Anterior cingulate cortex (tissue), 58 donors: ENCODE measurements at places on chromosomes 2 and 18.

GRCh38 chr2:73291093-73291460, 2.3 kb downstream of the EGR4 start:
- no peak for DNase-seq

GRCh38 chr2:60551240-60552077, 2.0 kb downstream of the BCL11A start:
- DNase-seq: no peak

DNA sequence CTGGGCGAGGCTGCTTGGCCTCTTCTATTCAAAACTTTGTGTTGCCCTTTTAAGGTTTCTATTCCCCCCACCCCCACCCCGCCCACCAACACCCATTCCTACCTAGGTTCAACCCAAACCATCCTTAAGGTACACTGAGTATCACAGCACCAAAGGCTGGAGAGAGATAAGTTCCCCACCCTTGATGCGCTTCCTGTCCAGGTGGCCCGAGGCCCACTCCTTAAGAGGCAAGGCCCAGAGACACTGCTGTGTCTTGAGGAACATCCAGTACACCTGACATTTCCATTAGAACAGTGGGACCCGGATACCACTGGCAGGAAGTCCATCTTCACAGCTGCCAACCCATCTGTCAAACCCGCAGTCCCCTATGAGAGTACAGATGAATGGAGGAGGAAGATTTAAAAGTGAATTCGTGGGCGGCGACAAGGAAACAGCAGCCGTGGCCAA, 277 bp upstream of the INPP1 start:
- DNase-seq: no peak

- DNase-seq: no peak
These were observed 40.1 kb downstream of the MRPL35 start for GRCh38 chr2:86239326-86239725.

- no peak for DNase-seq
These were observed 67.8 kb upstream of the MAP4K3 start for GRCh38 chr2:39504790-39505335.

- no peak for DNase-seq
These were observed 3.5 kb upstream of the NEUROD1 start for GRCh38 chr2:181683518-181684453.

DNA sequence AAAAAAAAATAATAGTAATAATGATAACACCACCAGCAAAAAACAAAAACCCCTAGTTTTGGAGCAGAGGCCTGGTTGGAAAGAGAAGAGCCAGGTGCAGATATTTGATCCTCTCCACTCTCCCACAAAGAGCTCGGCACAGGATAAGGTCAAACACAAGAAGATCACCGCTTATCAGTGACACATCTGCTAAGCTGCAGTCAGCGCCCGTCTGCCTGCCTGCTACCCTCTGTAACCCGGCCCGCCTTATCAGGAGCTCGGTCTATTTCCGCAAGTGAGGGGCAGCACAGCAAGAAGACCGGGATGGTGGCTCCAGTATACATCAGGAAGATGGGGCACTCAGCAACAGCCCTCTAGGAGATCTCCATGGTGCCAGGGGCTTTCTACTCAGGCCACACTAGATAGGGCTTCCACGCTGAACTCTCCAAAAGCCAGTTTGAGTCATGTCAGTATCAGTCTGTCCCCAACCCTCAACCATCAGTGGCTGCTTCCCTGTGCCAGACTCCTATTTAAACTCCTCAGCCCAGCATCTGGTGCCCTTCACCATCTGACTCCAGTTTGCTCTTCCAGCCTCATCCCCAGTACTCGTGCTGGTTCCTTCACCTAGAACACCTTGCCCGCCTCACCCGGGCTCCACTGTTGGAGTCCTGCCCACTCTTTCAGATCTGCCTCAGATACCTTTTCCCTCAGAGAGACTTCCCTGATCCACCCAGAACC, 67.3 kb upstream of the PPP1CB start:
- DNase-seq: no peak

GRCh38 chr2:55951533-55951932, 28.0 kb upstream of the EFEMP1 start:
- no peak for DNase-seq

- DNase-seq: no peak
These were observed 143.2 kb downstream of the TMEFF2 start for GRCh38 chr2:192051533-192051932.

- no peak for DNase-seq
These were observed 187.3 kb downstream of the FAM210A start for GRCh38 chr18:13539050-13539449.

DNA sequence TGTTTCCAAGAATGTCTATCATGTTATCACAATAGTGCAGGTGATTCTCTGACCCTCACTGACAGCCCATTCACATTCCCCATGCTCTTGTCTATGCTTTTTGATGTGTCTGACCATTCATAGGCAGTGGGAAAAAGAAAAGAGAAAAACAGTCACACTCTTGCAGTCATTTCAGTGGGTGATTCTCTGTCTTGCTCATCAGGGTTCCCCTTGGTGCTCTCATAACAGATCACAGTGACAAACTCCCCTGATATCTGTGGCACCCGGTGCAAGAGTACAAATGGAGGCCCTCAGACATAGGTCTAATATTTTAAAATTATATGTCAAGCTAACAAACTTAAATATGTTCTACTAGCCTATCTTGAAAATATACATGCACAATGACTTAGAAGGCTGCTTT, 72.7 kb upstream of the PPP1CB start:
- DNase-seq: no peak

GRCh38 chr2:8216397-8216796, 465.5 kb upstream of the ID2 start:
- no peak for DNase-seq

DNA sequence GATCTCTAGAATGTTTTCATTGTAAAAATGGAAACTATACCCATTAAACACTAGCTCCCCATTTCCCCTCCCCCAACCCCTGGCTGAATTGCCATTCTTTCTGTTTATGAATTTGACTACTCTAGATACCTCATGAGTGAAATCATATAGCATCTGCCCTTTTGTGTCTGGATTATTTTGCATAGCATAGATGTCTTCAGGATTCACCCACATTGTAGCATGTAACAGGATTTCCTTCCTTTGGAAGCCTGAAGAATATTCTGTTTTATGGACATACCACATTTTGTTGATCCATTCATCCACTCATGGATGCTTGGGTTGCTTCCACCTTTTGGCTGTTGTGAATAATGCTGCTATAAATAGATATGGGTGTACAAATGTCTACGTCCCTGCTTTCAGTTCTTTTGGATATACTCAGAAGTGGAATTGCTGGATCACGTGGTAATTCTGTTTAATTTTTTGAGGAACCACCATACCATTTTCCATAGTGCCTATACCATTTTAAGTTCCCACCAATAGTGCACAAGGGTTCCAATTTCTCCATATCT, 7.7 kb upstream of the ASB1 start:
- DNase-seq: no peak

- no peak for DNase-seq
These were observed 28.8 kb downstream of the CCDC93 start for GRCh38 chr2:117985092-117985491.

DNA sequence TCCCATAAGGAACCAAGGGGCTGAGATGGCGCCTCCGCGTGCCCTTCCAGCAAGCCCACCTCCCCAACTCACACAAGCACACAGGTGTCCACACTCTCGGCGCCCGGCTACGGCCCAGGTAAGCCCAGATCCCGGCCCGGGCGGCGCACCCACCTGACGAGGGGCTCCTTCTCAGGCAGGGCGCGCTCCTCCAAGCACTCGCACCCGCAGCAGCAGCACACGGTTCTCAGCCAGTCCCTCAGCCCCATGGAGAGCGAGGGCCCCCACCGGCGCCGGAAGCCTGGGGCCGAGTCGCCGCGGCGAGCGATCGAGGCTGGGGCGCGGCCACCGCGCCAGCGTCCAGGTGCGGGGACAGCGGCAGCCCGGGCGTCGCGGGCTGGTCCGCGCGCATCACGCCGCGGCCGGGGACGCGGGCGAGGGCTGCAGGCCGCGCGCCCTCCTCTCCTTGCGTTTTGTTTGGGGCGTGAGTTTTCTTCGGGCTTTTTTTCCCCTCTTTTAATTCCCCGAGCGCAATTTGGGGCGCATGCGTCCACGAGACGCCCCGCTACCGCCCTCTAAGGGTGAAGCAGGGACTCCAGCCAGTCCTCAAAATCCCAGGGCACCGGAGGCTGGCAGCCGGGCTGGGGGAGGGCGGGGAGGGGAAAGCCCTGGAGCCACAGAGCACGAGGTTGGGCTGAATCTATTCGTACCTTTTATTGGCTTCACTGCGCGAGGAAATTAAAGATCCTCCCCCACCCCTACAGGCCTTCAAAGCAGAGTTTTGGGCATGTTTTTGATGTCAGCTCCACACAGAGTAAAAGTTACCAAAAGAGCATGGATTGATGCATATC, at the start of gene MREG:
TSS of gene MREG (minus strand) at position 472 of the 830 bp plus-strand sequence. CDS start at position 248, 224 bp downstream.
- DNase-seq: peak; percentile 43

DNA sequence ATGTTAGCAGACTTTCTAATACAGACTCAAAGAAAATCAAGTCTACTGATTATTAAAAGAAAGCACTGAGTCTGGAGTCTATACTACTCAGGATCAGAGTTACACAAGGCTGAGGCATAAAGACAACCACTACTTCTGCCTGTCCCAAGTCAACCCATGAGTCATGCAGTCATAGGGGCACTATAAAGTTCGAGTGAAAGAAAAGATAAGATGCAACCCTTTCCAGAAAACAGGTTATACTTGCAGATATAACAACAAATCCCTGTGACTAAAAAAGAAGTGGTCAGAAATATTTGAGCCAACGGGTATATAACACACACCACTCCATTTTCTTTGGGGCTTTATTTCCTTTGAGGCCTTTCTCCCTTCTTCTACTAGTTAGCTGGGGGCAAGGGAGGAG, 18.6 kb upstream of the SCRN3 start:
- DNase-seq: no peak

DNA sequence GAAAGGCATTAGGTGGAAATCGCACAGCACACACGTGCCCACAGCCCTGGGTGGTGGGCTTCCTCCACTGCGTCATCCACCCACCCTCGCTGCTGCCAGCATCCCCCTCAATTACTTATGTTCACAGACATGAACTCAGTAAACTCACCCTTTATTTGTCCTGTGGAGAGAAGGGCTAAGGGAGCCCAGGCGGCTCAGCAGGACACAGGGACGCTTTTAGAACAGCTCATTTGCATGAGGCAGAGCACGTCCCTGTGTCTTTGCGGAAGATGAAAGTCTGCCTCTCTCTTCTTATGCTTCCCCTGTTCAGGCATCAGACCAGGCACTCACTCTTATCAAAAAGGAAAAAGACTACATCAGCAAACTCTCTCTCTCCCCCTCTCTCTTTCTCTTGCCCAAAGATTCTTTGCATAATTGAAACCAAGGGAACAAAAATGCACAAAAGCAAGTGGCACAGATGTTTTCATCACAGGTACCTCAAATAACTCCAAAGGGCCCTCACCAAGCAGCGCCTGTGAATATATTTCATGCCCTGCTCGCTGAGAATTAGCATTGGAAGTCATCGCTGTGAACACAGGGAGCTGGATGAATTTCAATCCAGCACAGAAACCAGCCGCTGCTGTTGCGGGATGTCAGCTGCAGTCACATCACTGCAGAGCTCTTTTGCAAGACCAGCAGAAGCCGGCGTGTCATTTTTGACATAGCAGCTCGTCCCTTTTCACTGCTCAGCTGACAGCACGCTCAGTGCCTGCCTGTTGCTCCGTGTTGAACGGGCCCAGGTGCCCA, 376.3 kb upstream of the MYT1L start:
- DNase-seq: no peak

- no peak for DNase-seq
These were observed 221.1 kb upstream of the TPO start for GRCh38 chr2:1192121-1192520.

DNA sequence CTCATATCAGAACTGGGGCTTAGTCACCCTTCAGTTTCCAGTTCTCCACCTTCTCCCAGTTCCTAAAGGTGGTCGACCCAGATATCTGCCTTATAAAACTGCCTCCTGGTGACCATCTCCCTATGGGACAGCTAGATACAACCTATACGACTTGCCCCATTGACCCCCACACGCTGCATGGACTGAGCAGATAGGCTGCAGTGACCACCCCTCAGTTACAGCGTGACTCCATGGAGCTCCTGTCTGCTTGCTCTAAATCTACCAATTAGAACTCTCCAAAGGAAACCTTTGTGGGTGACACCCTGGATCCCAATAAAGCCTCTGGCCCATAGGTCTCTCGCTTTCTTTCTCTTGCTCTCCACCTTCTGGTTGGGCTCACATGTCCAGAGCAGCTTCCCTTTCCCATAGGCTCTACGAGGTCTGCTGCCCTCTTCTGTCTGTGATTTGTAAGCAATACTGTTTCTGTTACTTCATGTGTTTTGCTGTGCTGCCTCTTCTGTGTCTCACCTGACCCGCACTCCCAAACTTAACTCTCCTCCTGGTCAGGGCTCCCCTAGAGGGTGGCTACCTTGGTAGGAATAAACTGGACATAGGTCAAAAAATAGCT, 971.3 kb upstream of the FAM98A start:
- DNase-seq: no peak

GRCh38 chr18:44079606-44080005, 601.1 kb upstream of the SETBP1 start:
- no peak for DNase-seq

GRCh38 chr2:41042343-41042742, 590.5 kb upstream of the SLC8A1 start:
- no peak for DNase-seq

- no peak for DNase-seq
These were observed 36.9 kb upstream of the EPAS1 start for GRCh38 chr2:46260305-46260704.

DNA sequence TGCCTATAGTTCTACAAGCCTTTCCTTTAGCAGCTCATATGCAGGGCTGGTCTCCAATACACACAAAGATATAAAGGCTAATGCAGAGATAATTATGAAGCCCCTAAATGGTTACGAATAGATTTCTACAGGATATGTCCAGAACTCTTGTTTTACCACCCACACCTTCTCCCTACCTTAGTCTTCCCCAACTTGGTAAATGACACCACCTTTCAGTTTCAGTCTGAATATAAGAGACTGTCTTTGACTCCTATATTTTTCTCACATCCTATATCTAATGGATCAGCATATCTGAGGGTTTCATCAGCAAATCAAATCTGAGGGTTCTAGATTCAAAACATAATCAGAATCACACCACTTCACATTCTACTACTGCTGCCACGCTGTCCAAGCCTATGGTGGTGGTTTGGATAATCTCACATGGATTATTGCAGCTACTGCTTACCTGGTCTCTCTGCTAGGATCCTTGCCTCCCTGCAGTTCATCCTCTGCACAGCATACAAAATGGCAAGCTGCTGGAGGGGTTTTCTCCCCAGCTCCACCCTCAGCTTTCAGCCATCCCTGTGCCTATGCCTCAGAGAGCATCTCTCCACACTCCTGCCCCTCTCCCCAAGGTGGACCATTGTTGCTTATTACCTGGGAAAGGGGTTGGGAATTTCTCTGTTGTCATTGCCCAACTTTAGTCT, 178.0 kb upstream of the SPOPL start:
- DNase-seq: no peak
